Cardiac muscle cell (in vitro differentiated cells and primary cell): ENCODE measurements at places on chromosomes 16 and 17. TPM values are rescaled to one million over a fixed set of nuclear protein-coding genes. Genes with fewer than 3 reads are reported as not detected.

SLFN14 gene
- 0.07 and 0.21 TPM in 2 replicates for total RNA-seq

RNU2-1 gene
- not detected in 2 replicates for total RNA-seq

OTOA gene
- 0.11 and 0.51 TPM in 2 replicates for total RNA-seq

ZNF276 gene
- total RNA-seq: 30.4 and 43.2 TPM in 2 replicates

WSCD1 gene
- total RNA-seq: 12.8 and 16.7 TPM in 2 replicates

DNA sequence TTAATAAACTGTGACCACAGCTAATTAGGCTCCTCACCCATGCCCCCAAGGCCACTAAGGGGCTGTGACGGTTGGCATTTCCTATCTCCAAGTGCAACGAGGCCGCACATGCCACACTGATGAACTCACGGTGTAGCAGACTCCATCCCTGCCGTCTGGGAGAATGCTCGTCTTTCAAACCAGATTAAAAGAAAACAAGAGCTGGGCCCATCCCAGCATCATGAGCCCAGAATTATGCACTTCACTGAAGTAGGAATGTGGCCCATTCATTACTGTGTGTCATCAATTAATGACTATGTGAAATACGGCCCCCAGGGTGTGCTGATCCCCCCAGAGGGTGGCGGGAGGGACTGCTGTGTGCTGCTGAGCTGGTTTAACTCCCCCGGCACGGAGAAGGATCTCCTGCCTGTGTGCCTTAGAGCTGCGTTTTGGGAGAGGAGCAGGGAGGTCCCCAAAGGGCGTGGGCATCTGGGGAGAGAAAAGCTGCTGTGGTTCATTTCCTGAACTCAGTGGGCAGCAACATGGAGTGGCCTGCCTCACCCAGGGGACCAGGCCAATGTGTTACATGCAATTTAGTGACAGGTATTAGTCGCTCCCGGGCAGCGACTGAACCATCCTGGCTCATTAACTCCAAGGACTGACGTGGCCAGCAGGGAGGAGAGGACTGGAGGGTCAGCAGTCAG is 194.5 kb downstream of the FOXL1 start:
- no peaks in the 10 kb centered on the region for H3K27me3 ChIP-seq
- no peak overlapping the region for H3K4me3 ChIP-seq
- no peaks in the 10 kb centered on the region for H3K4me1 ChIP-seq
- DNase-seq: peak; percentile 11

DNA sequence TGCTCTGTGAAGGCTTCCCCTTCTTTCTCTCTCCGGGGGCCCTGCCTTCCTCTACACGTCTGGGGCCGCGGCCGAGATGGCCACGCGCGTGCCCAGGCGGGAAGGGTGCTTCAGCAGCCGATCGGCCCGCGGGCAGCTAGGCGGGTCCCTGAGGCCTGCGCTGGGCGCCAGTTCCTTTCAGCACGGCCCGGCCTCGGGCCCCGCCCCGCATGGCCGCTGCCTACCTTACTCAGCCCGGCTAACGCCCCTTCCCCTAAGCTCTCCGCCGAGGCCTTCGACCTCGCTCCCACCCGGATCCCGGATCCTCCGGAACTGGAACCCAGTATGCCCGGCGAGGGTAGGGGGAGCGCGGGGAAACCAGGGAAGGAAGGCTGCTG is 335 bp downstream of the TMEM11 start:
- no peaks in the 10 kb centered on the region for H3K36me3 ChIP-seq
- peak overlapping the region; percentile 100 for H3K27ac ChIP-seq
- peak overlapping the region; percentile 98 for H3K4me3 ChIP-seq
- DNase-seq: peak; percentile 39
- peaks cover 22% of the 10 kb centered on the region for H3K4me1 ChIP-seq

GRCh38 chr17:17122781-17123483 is 80.7 kb downstream of the MPRIP start:
- H3K27ac ChIP-seq: no peak overlapping the region
- H3K27me3 ChIP-seq: no peaks in the 10 kb centered on the region
- peaks cover 19% of the 10 kb centered on the region for H3K4me1 ChIP-seq
- H3K4me3 ChIP-seq: no peak overlapping the region
- peaks cover 2% of the 10 kb centered on the region for H3K36me3 ChIP-seq
- DNase-seq: no peak

DNA sequence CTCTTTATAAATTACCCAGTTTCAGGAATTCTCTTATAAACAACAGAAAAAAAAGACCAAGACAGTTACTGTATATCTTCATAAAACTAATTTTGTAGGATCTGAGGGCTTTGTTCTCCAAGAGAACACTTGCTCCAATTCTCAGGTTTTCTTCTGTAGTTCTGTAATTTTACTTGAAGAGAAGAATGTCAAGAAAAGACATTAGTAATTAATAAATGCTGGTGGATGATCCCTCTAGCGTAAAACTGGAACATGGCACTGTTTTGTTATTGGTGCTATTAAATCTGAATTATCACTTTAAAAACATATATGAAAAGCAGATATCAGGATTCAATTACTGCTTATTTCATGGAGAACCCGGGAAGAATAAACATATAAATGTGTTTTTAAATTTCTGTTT is 36.5 kb upstream of the CPHXL start:
- H3K36me3 ChIP-seq: no peaks in the 10 kb centered on the region
- H3K27ac ChIP-seq: no peak overlapping the region
- H3K4me1 ChIP-seq: no peaks in the 10 kb centered on the region
- no peak for DNase-seq
- no peak overlapping the region for H3K4me3 ChIP-seq

DNA sequence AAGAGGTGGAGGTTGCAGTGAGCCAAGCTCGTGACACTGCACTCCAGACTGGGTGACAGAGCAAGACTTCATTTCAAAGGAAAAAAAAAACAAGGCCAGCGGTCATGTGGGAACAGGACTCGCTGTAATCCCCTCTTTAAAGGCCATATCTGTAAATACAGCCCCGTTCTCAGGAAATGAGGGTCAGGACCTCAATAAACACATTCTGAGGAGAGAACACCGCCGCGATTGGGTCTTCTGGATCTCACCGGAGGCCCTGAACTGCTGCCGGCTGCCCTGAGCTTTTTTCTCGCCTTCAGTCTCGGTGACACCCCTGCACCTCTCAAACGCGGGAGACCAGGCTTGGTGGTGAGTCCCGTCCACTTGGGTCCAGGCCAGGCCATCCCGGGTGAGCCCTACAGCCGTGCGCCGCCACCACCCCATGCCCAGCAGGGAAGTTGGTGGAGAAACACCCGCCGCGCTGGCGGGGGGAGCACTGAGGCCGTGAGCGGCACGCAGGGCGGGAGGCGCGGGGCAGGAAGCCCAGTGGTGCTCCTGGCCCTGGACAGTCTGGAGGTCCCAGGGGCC is 28.4 kb downstream of the SLC25A10 start:
- no peak overlapping the region for H3K27ac ChIP-seq
- no peaks in the 10 kb centered on the region for H3K36me3 ChIP-seq
- H3K27me3 ChIP-seq: no peaks in the 10 kb centered on the region
- H3K4me1 ChIP-seq: no peaks in the 10 kb centered on the region
- no peak overlapping the region for H3K4me3 ChIP-seq

GRCh38 chr17:54623746-54624145 is 276.9 kb upstream of the TOM1L1 start:
- H3K4me3 ChIP-seq: no peak overlapping the region
- H3K27ac ChIP-seq: no peak overlapping the region
- H3K4me1 ChIP-seq: peaks cover 14% of the 10 kb centered on the region
- H3K36me3 ChIP-seq: no peaks in the 10 kb centered on the region
- H3K27me3 ChIP-seq: no peaks in the 10 kb centered on the region
- no peak for DNase-seq

DNA sequence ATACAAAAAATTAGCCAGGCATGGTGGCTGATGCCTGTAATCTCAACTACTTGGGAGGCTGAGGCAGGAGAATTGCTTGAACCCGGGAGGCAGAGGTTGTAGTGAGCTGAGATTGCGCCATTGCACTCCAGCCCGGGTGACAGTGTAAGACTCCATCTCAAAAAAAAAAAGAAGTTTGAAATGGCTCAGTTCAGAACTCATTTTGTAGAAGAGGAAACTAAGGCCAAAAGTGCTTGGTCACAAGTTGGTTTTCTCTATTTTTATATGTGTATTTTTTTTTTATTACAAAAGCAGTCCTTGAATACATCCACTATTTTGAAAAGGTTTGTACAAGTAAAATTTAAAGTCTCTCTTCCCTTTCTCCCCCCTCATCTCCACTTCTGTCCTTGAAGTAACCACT is 5.5 kb downstream of the TAC4 start:
- H3K4me3 ChIP-seq: no peak overlapping the region
- no peak overlapping the region for H3K27ac ChIP-seq
- no peaks in the 10 kb centered on the region for H3K27me3 ChIP-seq
- DNase-seq: no peak
- peaks cover 6% of the 10 kb centered on the region for H3K36me3 ChIP-seq
- H3K4me1 ChIP-seq: peaks cover 18% of the 10 kb centered on the region

DNA sequence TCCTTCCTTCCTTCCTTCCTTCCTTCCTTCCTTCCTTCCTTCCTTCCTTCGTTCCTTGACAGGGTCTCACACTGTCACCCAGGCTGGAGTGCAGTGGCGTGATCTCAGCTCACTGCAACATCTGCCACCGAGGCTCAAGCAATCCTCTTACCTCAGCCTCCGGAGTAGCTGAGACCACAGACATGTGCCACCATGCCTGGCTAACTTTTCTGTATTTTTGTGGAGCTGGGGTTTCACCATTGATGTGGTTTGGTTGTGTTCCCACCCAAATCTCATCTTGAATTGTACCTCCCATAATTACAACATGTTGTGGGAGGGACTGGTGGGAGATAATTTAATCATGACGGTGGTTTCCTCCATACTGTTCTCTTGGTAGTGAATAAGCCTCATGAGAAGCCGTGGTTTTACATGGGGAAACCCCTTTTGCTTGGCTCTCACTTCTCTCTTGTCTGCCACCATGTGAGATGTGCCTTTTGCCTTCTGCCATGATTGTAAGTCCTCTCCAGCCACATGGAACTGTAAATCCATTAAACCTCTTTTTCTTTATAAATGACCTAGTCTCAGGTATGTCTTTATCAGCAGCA is 90.3 kb upstream of the MPHOSPH6 start:
- H3K4me3 ChIP-seq: no peak overlapping the region
- H3K4me1 ChIP-seq: no peaks in the 10 kb centered on the region
- no peak overlapping the region for H3K27ac ChIP-seq
- DNase-seq: peak; percentile 4

DNA sequence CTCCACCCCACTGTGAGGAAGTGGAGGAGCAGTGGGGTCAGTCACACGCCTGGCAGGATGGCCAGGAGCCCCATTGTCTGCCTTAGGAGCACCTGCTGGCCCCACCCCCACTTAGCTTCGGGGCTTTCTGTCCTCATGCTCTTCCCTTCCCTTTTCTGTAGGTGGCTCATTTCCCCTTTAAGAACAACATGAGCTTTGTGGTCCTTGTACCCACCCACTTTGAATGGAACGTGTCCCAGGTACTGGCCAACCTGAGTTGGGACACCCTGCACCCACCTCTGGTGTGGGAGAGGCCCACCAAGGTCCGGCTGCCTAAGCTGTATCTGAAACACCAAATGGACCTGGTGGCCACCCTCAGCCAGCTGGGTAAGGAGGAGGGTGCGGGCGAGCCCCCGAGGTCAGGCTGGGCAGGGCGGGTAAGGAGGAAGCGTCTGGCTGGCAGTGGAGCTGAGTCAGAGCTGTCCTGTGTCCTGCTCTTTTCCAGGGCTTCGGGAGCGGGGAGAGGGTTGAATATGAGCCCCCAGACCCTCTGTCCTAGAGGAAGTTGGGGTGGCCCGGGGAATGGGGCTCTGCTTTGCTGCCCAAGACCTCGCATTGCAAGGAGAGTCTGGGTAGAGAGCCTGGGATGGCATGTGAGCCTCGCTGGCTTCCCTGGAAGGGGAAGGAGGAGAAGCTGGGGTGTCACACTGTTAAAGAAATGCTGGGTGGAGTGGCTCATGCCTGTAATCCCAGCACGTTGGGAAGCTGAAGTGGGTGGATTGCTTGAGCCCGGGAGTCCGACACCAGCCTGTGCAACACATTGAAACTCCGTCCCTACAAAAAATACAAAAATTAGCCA is 9.2 kb upstream of the SERPINF1 start:
- H3K36me3 ChIP-seq: no peaks in the 10 kb centered on the region
- no peak overlapping the region for H3K4me3 ChIP-seq
- DNase-seq: no peak
- H3K4me1 ChIP-seq: no peaks in the 10 kb centered on the region
- no peak overlapping the region for H3K27ac ChIP-seq

DNA sequence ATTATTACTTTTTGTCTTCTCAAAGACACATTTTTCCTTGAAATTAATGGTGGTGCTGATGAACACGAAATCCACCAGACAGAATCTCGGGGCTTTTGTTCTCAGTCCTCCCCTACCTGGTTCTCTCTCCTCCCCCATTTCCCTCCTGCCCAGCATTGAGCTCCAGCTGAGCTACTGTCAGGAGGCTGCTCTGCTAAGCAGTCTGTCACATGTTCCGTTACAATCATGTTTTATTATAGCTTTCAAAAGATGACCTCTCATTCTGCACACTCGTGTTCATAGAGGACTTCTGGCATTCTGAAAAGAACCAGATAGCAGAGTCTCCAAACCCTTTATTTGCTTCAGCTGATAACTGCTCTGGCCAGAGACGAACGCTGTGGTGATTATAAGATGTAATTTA is 732.5 kb upstream of the RBFOX1 start:
- H3K4me3 ChIP-seq: no peak overlapping the region
- H3K27me3 ChIP-seq: no peaks in the 10 kb centered on the region
- H3K36me3 ChIP-seq: no peaks in the 10 kb centered on the region
- H3K4me1 ChIP-seq: no peaks in the 10 kb centered on the region
- DNase-seq: no peak
- no peak overlapping the region for H3K27ac ChIP-seq

GRCh38 chr16:53542283-53542682 is 39.3 kb upstream of the AKTIP start:
- H3K4me1 ChIP-seq: no peaks in the 10 kb centered on the region
- H3K27me3 ChIP-seq: no peaks in the 10 kb centered on the region
- no peak overlapping the region for H3K27ac ChIP-seq
- H3K4me3 ChIP-seq: no peak overlapping the region

- H3K27me3 ChIP-seq: no peaks in the 10 kb centered on the region
- no peak overlapping the region for H3K4me3 ChIP-seq
- no peak overlapping the region for H3K27ac ChIP-seq
- H3K36me3 ChIP-seq: no peaks in the 10 kb centered on the region
- DNase-seq: no peak
Measured at GRCh38 chr17:79304884-79305283, 230.3 kb downstream of the ENGASE start.

- H3K4me3 ChIP-seq: no peak overlapping the region
- DNase-seq: no peak
- peaks cover 6% of the 10 kb centered on the region for H3K4me1 ChIP-seq
Measured at GRCh38 chr17:15479703-15480102, 12.3 kb upstream of the CDRT4 start.
